ENCODE measurements at places on chromosomes 1 and 21.

DNA sequence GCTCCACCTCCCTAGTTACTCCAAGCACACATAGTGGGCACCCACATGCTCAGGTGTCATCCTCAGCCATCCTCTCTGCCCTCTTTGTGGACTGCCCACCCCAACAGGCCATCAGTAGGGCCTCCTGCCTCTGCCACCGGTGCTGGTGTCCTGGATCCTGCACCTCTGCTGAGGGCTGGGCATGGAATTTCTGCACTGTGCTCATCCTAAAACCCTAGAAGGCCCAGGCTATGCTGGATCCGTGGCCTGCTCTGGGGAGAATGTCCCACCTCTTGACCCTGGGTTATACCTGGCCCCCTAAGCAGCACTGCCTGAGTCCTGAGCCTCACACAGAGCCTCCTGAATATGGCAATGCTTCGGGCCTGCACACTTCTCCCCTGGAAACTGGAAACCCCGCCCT is 318.3 kb downstream of the MATN1 start:
- DNase-seq: no peak

GRCh38 chr1:13699936-13700520 is at the start of gene PRDM2:
Gene PRDM2, plus strand, starts transcription at chr1:13700188. Its CDS starts 15,418 bp downstream, at chr1:13715606.
- DNase-seq: peak; percentile 63

GRCh38 chr21:18053151-18053550 is 191.5 kb upstream of the CHODL start:
- DNase-seq: no peak

- peak; percentile 35 for DNase-seq
Measured at GRCh38 chr1:165828103-165828668, 772 bp downstream of the UCK2 start.

DNA sequence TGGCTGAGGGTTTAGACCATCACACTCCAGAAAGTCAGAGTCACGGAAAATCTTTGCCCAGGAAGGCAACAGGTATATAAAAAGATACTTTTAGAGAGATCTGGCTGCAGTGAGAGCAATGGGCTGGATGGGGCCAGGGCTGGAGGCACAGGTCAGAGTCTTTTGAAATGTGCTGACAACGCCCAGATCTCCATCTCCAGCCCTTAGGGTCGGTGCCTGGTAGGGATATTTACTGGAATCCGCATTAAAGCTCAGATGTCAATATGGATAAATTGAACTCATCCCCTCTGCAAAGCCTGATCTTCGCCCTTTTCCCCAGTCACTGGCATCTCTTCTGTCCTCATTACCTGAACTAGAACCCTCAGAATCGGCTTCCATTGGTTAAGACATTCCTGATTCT is 82.2 kb downstream of the BCAR3 start:
- no peak for DNase-seq

DNA sequence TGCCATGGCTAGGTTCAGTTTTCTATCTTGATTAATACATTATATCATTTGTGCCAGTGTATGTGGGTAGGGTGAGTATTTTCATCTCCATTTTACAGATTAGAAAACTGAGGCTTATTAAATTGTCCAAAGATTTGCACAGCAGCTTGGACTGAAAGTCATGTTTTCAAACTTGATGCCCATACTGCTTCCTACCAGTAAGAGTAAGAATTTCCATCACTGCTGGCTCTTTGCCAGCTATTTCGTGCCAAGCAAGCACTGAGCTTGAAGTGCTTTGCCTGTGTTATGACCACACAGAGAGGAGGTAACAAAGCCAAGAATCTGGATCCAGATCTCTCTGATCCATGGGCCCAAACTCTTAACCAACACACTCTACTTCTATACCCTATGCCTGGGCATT is 295.0 kb downstream of the VAV3 start:
- no peak for DNase-seq

DNA sequence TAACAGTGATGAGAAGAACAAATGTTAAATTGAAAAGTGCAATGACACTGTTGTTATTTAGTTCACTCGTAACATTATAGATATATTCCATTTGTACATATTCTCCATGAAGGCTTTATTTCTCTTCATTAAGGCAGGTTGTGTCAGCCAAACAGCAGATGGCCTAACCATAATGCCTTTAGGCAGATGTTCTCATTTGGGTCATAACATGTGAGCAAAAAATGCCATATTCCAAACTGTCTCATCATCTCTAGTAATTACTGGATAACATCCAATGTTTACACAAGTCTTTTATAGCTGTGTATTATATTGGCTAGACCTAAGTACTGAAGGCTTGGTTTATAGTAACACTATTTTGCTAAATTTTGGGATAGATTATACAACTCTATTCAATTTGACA is 87.2 kb upstream of the CHODL start:
- DNase-seq: no peak

- no peak for DNase-seq
Measured at GRCh38 chr1:180588121-180588520, 29.4 kb downstream of the OVAAL start.

- DNase-seq: no peak
Measured at GRCh38 chr21:26814386-26814785, 30.8 kb downstream of the ADAMTS1 start.

- DNase-seq: no peak
Measured at GRCh38 chr21:36854391-36854790, 112.1 kb downstream of the HLCS start.

GRCh38 chr21:26449161-26449560 is 123.9 kb downstream of the CYYR1 start:
- no peak for DNase-seq

GRCh38 chr1:109255678-109256077 is 6.3 kb downstream of the CELSR2 start:
- no peak for DNase-seq

DNA sequence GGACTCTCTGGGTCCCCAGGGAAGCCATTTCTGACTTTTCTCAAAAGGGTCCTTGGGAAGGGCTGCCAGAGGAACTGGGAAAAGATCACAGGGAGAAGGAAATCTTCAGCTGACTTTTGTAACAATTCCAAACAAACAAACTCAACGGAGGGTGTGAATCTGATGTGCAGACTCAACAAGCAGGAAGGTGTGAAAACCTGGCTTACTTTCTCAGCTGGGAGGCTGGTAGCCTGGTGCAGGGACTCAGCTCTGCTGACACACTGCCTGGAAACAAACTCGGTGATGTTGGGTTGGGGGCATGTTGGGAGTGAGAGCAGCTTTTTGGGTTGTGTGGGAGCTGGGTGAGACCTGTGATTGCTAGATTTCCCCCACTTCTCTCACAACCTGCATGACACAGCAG is 10.2 kb upstream of the HSD3B2 start:
- DNase-seq: no peak

GRCh38 chr1:234774971-234775370 is 165.0 kb upstream of the IRF2BP2 start:
- no peak for DNase-seq

GRCh38 chr1:1928231-1929101 is 9.4 kb upstream of the TMEM52 start:
- no peak for DNase-seq

DNA sequence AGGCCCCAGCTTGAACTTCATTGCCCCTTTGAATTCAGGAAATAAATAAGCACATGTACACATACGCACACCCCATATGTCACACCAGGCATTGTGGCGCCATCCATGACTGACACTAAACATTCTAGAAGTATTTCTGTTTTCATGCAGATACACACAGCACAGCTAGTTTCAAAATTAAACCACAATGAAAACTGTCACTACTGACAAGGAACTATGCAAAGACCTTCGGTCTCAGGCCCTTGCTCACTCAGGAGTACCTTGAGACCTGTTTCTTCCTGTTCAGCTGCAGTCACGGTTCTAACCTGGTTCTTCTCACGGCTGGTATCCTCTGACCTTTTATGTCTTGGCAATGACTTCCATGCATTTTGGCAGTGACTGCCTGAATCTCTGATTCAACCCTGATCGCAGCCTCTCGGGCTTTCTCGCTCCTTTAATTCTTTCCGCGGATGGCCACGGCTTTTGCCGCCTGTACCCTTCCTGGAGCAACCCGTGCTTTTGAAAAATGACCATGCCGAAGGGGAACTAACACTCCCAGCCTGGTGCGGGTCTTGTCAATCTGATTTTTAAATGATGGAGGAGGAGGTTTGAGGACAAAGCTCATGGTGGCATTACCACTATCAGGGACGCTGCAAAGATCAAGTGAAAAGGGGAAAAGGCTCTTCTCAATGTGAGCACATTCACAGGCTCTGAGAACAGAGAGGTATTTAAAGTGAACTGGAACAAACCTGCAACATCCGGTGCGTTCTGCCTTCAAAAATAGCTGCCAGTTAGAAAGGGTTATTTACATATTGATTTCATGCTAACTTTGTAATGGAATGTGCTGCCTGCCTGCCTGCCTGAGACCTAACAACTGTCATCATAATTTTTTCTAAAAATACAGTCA is 384.6 kb downstream of the RRAGC start:
- no peak for DNase-seq

DNA sequence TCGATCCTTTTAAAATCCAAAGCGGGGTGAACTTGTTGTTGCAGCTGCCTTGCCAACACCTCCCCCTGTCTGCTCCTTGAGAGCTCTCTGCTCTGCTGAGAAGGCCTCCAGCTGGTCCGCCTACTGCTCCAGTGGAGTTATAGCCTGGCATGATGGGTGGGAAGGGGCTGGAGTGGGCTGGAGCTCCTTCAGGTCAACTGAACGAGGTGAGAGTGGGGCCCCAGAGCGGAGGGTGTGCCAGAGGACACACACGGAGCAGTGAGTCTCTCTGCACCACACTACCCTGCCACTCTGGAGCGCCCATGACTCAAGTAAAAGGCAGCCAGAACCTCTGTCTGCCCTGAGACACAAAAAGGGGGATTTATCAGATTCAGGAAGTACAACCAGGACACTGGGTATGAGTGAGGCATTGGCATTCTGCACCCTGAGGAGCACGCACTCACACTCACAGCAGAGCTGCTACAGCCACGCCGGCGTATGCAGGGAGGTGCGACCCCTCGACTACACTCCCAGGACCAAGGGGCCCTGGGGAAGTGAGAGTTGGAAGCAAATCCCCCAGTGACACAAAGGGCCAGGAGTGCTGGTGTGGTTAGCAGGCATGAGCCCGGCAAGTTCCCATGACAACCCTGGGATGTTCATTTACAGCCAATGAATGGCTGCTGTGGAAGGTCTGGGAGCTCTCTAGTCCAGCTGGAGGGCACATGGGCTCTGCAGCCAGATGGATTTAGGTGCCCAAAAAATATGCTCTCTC is 28.0 kb upstream of the EVA1B start:
- no peak for DNase-seq

DNA sequence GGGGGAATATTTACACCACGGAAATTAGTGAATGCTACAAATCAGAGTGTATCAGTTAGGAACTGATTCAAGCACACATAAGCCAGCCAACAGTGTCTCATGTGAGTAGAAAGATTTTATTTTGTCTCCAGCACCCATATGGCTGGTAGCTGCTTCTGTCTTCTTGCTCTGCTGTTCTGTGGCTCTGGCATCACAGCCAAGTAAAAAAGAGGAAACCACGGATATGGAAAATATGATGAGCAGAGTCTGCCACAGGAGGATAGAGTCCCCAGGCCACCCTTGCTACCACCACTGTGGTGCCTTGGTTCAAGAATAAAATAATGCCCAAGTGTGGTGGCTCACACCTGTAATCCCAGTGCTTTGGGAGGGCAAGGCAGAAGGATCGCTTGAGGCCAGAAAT is 53.6 kb upstream of the SPOCD1 start:
- no peak for DNase-seq

Measured in stimulated activated naive CD4-positive, alpha-beta T cell treated with Interleukin-2 at 50 U/mL for 16 hours (primary cell).